ENCODE measurements at places on chromosomes 3 and 15.

DNA sequence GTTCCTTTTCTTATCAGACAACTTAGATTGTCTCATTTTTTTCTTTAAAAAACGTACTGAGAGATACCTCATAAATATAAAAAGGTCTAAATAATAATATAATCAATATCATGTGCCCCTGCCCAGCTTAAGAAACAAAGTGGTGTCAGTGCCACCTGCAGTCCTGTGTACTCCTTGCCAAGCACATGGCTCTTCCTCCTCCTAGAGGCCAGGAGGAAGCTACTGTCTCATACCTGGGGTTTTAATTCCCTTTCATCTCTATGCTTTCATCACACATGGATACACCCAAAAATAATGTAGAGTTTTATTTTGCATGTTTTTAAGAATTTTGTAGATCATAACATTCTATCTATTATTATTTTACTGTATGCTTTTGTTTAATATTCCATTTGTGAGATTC, 98.6 kb upstream of the C15orf61 start:
- DNase-seq = no peak

- peak; percentile 38 for DNase-seq
Observed at GRCh38 chr15:41904541-41905005, 10.7 kb upstream of the SPTBN5 start.

DNA sequence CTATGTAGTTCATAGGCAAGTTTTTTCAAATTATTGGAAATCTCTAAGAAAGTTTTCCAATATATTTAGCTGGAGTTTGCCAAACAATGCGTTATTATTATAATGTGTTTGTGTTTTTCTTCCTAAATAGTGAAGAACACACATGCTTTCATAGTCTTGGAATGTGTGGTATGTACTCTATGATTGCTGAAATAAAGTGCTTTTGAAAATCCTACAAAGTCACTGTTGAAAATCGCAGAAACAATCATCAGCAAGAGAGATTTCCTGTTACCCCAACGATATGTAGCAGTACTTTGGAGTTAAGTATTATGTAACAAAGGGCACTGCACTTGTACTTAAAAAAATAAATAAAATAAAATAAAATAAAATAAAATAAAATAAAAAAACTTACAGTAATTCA, 796.2 kb downstream of the NAALADL2 start:
- no peak for DNase-seq

- peak; percentile 56 for DNase-seq
Observed at GRCh38 chr3:197555281-197556261, at the start of gene BDH1. Gene BDH1, minus strand, starts transcription at chr3:197555968. Its CDS starts 9,525 bp downstream, at chr3:197546443.

DNA sequence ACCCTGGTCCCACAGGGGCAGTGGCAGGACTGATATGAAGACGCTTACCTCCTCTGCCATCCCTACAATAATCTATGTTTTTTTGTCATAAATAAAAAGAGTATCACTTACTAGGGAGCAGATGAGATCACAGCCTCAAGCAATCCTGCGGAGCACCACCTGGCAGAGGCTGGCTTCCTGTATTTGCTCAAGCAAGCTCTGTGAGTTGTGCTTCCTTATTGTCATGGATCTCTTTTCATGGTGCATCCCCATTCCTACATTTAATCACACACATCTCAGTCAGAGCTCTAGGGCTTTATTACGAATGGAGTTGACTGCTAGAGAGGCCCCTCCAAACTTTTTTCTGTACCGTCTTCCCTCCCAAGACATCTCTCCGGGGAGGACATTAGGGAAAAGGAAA, 186.0 kb downstream of the UBE2E2 start:
- no peak for DNase-seq

- DNase-seq = no peak
Observed at GRCh38 chr3:140358686-140359085, 319.2 kb upstream of the TRIM42 start.

DNA sequence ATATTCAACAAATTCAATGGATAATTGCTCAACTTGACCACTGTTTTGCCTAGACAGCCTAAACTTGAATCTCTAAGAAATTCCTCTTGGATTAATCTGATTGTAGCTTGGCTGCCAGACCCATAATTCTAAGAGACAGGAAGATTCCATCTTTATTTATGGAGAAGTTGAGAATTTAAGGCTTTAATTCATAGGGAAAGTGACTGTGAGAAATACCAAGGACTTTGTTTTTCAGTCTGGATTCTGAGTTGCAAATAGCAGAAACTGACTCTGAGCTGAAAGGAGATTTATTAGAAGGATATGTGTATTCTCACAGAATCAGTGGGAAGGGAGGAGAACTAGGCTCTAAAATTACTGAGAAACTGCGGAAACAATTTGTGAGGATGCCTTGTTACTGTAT, 195.7 kb downstream of the OXSM start:
- no peak for DNase-seq

DNA sequence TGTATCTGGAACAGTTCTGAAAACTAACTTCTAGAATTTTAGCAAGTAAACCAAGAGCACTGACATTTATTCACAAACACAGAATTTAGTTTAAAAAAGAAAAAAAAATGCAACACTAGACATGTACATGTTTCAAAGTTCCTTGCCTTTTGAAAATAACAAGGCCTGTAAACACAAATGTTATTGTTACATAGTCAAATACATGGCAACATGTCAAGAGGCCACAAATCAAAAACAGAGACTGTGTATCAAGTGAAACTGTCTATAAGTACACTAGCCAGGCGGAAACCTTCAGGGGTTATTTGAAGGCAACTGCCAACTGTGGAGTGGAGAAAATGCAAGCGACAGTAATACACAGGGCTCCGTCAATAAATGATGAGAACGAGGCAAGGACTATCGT, 547.6 kb downstream of the FOXP1 start:
- no peak for DNase-seq

GRCh38 chr3:170038434-170039110, 777 bp downstream of the GPR160 start:
- no peak for DNase-seq

DNA sequence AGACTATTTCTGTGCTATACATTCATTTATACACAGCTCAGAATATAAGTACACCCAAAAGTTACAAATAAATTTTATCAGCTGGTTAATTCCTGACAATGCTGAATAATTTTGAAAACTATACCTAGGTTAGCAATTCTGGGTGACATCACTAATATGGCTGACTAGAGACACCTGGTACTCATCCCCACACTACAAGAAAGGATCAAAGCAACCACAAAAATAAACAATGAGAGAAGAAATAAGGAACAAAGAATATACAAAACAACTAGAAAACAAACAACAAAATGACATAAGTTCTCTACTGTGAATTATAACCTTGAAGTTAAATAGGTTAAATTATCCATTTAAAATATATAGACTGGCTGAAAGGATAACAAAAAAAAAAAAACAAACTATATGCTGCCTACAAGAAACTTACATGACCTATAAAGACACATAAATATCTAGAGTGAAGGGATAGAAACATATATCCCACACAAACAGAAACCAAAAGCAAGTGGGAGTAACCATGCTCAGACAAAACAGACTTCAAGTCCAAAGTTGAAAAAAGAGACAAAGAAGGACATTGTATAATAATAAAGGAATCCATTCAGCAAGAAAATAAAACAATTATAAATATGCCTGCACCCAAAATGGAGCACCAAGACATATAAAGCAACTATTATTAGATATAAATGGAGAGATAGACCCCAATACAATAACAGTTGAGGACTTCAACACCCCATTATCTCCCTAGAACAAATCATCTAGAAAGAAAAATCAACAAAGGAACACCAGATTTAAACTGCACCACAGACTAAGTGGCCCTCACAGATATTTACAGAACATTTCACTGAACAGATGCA, 57.8 kb downstream of the IMPG2 start:
- no peak for DNase-seq

- DNase-seq = no peak
Observed at GRCh38 chr3:144593881-144594280, 622.3 kb downstream of the DIPK2A start.

DNA sequence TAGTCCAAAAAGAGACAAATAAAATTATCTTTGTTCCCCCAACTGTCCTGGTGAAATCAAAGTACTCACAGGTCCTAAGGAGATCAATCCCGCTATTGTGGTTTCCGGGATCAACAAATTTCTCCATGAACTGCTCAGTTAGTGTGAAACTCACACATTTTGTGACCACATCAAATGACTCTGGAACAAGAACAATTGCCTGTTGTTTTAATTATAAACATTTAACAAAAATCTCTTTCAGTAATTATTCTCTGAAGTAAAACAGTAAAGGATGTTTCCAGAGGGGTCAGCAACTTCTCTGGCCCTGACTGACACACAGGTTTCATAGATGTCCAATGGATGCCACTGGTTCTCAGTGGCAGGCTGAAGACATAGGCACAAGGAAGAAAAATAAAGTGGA, 3.9 kb downstream of the CLDND1 start:
- no peak for DNase-seq

DNA sequence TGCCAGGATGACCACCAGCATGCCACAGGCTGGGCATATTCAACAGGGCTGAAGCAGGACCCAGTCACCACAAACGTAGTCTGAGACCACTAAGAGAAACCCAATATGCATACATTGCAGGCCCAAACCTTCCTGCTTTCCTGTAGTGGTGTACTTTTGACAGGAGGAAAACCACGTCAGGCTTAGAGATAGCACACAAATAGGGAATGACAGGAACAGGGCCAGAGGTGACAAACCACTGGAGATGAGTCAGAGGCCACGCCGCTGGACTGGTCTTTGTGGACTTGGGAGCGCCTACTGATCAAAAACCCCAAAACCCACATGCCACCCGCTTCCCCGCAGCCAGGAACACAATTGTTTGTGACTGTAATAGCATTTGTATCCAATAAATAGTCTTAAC, 3.6 kb upstream of the EFCAB12 start:
- DNase-seq = no peak

DNA sequence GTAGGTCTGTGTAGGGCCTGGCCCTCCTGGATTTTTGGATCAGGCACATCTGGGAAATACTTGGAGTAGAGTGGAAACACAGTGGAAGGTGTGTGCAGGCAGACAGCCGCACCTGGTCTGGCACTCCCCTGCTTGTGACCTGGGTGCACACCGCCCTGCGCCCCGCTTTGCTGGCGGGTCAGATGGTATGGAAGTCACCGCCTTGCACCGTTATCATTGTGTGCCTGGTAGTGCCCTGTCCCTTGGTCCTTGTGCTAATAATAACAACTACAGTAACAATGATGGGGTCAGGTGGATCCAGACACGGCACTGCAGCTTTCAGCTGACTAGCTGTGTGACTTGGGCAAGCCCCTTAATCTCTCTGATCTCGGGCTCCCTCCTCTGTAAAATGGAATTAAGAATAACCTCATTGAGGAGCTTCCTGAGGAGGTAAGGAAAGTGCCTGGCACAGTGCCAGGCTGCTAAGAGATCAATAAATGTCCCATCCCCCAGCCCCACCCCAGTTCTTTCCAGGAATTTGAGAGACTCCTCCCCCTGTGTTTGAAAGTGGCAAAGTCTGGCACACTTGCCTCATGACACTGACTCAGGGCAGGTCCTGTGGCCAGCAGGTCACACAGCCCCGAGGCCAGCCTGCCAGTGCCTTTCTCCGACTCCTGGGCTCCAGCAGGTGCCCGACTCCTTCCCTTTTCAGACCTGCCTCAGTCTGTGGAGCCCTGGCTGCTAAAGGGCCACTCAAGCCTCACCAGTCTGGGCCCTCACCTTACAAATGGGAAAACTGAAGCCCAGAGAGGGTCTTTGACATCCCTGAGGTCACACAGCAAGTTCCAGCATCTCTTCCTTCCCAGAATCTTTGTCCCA, 9.8 kb downstream of the ISG20 start:
- DNase-seq = no peak

GRCh38 chr3:58325525-58325992, 7.1 kb upstream of the PXK start:
- DNase-seq = no peak

DNA sequence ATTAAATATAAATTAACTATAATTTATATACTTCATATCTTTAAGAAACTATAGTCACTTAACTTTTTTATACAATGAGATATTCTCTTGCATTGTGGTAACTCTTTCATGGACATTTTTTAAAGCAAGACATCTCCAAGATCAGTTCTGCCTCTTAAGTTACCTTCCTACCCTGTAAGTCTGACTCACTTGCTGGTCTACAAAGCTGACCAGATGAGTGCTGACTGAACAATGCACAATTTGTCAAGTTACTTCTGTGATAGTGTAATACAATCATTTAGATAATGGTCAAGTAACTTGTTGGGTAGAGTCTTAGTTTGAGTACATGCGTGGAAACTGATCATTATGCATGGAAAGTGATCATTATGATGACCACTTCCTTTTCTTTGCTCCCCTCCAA, 145.9 kb downstream of the MEIS2 start:
- no peak for DNase-seq

DNA sequence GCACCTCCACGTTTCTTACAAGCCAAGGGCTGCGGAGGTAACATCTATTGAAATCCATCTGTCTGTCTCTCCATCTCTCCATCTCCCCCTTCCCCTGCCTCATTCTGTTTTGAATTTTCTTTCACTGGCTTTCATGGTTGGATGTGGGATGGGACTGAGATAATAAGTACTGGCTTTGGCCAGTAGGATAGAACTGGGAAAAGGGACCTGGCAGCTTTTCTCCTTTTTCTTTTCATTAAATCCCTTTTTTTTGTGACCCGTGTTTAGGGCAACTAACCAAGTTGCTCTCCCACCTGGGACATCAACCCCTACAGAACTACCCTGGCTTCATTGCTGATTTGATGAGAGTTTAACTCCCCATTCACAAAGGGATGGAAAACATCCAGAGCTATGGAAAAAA, 66.8 kb upstream of the ADAMTSL3 start:
- DNase-seq = no peak

GRCh38 chr15:28125673-28126651, 26.8 kb upstream of the OCA2 start:
- peak; percentile 35 for DNase-seq
